CD4-positive, alpha-beta T cell (primary cell): ENCODE measurements at places on chromosomes 5 and 9.
A peak's percentile ranks its signal among the peaks of the same experiment; 100 is the strongest.

GRCh38 chr5:125262782-125263181 is 516.3 kb upstream of the ZNF608 start:
- DNase-seq, result no peak

DNA sequence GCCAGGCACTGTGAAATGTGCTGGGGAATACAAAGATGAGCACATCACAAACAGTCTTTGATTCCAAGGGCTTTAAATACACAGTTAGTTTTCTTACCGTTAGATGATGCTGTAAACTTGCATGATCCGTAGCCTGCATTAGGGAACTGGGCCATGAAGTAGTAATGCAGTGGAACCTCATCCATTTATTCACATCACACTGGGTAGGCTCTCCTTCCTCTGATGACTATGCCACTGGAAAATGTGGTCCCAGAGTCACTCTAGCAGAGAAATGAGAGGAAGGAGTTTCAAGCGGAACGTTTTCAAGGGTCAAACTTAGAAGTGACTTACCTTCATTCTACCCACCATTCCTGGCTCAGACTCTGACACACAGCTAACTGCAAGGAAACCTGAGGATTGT is 26.4 kb downstream of the ZFAND5 start:
- no peak for DNase-seq

DNA sequence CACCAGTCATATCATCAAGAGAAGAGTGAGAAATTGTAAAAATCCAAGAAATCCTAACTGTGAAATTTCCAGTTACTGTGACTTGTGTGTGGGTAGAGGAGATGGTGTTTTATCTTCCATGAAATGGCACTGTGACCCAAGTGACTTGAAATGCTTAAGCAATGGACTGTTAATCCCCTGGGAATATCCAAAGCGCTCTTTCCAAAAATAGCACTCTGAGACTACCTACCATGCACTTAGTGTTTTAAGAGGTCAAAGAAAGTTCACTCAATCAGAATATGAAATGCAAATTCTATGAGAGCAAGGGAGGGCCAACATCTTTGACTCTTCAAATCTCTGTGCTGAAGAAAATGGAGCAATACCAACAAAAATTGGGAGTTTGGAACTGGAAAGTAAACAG is 244.0 kb downstream of the GABRB2 start:
- DNase-seq, result no peak

DNA sequence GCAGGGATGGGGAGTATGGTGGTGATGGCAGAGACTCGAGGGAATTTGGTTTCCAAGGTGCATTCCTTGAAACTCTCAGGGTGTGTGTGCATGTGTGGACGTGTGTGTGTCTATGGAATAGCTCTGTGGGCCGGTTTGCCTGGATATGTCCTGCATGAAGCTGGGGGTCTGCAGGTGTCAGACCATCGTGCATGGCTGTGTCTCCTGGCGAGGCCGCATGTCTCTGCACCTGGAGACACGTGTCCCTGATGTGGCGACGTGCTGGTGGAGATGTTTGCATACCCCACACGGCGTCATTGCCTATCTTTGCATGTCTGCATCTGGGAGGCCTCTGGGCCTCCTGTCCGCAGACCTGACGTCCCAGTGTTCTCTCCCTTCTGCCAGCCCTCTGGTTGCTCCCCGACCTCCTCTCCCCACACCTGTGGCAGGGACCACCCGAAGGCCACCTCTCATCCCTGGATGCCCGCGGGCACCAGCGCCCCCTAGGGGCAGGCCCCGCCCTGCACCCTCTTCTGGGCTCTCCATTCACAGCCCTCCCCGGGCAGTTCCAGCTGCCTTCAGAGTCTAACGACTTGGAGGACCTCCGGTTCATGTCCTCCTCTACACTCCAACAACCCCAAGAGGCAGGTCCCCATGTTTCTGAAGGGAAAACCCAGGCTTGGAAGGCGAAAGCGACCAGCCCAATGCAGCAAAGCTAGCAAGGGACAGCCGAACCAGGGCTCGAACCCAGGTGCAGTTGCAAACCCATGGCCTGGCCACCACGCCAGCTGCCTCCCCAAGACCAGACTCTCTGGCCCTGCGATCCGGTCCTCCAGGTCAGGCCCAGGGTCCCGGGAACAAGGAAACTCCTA is 88.6 kb downstream of the LMX1B start:
- DNase-seq, result peak; percentile 49

DNA sequence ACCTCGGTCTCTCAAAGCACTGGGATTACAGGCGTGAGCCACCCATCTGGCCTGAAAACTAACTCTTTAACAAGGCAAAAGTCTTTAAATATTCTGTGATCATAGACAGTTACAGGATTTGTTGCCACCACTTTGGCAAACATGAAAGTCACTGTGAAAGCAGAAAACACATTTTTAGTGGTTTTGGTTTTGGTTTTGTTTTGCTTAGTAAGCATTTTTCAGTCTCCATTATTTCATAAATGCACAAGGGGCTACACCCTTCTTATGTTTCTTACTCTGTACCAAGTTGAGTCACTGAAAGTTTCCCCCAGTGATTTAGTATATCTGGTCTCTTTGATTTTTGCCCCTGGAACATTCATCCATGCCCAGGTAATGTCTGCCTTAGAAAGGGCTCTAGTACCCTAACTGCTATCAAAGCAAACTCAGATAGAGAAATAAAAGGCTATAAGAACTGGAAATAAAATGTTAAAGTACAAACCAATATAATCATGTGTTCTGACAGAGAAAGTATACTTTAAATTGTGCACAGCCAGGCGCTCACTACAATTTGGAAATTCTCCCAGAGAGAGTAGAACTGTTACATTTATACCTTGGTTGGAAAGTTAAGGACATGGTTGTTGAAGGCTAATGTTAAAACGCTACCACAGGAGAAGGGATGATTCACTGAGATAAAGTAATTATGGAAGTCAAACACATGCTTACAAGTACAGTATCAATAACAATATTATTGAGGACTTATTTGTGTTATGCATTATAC is 1022.5 kb upstream of the DMAC1 start:
- no peak for DNase-seq

GRCh38 chr5:107776922-107777740 is 106.4 kb upstream of the EFNA5 start:
- DNase-seq, result no peak

DNA sequence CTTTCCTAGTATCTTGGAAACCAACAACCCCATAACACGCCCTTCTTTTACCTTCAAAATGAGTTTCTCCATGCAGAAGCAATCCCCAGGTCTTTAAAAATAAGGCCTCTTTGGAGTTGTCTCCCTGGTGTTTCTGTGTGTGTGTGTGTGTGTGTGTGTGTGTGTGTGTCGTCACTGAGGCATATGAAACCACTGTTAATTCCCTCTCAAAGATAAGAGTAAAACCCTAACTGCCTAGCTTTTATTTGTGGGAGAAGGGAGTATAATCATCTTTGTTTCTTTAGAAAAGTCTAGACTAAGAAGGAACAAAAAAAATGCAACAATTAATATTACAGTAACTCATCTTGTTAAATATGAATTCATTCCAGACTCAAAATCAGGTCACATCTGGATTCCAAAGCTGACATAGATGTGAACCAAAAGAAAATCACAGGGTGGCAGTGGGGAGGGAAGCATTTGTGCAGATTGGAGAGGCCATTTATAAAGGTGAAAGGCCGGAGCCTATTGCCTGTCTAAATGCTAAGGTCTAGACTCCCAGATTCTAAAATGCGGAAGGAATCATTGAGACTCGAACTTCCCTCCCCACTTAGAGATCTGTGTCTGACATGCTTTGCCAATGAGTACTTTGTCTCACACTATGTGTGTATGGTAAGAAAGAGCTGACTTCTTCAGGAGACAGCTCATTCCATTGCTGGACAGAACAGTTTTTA is 91.4 kb downstream of the ZNF366 start:
- DNase-seq, result no peak

DNA sequence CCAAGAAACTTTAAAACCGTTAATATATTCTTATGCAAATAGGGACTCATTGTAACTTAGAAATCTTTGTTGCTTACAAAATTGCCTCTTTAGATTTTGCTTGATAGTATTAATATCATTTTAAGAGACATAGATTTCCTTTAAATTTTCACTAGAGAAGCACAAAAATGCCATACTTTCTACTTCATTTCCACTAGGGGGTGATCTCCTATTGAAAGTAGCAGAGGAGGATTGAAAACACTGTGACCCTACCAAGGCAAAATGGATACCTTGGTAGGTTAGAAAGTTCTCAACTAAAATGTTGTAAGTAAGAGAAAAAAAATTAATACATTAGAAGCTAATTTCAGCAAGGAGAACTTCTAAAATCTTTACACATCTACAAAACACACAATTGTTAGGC is 204.9 kb downstream of the CHSY3 start:
- peak; percentile 19 for DNase-seq

DNA sequence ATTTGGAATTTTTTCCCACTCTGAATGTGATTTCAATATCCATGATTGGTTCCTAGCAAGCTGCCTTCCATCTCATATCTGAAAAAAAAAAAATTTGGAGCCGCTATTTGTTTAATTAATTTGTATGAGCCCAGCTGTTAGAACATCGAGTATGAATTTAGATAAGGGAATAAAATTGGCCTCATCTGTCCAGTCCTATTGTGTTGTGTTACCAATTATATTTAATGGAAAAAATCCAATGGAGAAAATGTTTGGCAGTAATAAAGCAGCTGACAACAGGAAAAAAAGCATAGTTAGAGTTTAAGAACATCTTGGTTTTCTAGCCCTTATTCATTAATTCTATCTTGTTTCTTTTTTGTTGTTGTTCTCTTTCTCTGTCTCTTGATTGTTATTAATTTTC is 735.6 kb upstream of the RIOK2 start:
- no peak for DNase-seq
